Stimulated activated CD8-positive, alpha-beta memory T cell treated with anti-CD3 and anti-CD28 coated beads, Interleukin-2, amount 100 ng/mL, for 1 hour (primary cell): ENCODE measurements at places on chromosomes 7 and 10.

- DNase-seq = no peak
These were observed 226.3 kb downstream of the AHR start for GRCh38 chr7:17524746-17525145.

GRCh38 chr7:155656891-155657290, 12.4 kb downstream of the RBM33 start:
- no peak for DNase-seq

- no peak for DNase-seq
These were observed 358.2 kb upstream of the IGFBP3 start for GRCh38 chr7:46279290-46279689.

GRCh38 chr7:4692055-4692454, 10.0 kb downstream of the FOXK1 start:
- DNase-seq = no peak

GRCh38 chr7:19305698-19306097, 160.5 kb upstream of the FERD3L start:
- DNase-seq = no peak

DNA sequence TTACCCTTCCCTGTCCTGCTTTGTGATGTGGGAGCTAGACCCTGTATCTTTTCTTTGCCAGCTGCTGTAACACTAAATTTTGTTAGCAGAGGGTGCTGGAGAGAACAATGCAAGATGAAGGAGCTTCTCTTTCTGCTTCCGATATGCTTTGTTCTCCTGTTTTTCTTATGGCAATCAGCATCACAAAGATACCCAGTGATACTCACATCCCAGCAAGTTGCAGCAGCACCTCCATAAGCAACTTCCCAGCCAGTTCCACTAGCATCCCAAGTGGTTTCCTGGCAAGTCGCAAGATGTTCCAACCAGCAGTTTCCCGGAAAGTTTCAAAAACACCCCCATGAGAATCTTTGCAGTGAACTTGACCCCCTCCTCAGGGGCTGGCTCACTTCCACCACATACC, 148.6 kb downstream of the IMMP2L start:
- DNase-seq = no peak

- DNase-seq = no peak
These were observed 279.5 kb downstream of the CELF2 start for GRCh38 chr10:11297136-11297535.

DNA sequence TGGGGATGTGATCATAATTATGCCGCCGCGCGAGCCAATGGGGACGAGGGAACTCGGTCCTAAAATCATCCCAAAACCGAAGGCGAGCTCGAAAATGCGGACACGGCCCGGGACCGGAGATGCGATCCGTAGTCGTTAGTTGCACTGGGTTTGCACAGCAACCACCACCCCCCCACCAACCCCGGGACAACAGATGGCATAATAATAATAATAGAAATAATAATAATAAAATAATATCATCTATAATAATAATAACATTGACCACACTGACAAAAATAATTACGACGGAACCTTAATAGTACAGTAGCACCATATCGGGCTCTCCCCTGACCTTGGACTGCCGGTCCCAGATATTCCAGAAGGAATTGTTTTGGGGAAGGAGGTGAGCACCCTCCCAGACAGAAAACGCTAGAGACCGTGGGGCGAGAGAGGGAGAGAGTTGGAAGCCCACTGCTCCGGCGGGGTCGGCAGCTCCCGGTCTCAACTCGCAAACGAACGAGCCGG, 1.1 kb upstream of the EMX2 start:
- no peak for DNase-seq

DNA sequence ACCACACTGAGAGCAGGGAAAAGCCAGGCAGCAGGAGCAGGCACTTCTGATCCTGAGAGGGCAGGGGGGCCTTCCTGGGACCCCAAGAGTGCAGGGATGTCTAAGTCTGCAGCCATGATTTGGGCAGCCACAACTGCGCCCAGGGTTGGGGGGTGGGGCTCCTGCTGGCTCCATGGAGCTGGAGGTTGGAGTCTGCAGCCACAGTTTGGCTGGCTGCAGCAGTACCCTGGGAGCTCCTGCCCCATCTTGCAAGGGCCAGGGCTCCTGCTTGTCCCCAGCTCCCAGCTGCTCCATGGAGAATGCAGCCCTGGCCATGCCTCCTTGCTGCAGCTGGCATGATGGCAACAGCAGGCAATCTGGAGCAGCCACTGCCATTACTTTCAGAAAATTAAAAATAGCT, 679.7 kb upstream of the LRRTM3 start:
- no peak for DNase-seq

- no peak for DNase-seq
These were observed 10.5 kb downstream of the KAT6B start for GRCh38 chr10:74836877-74837276.

- DNase-seq = no peak
These were observed 558.9 kb downstream of the REEP3 start for GRCh38 chr10:64080071-64080470.

GRCh38 chr10:110023785-110024465, 16.1 kb downstream of the ADD3 start:
- DNase-seq = no peak

DNA sequence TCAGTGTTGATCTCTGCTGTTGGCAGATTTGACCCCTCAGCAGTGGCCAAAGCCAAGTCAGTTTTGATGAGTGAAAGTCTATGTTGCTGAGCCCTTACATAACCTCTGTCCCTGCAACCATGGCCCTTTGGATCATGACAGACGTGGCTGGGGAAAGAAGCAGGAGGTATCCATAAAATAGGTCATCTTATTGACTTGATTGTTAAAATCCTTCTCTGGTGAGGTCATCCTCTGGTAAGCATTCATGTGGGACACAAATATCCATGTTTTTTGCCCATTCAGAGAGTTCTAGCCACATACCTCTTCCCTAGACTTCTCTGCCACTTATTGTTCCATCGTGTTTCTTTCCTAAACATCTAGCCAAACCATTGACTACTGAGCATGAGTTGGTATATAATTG, 251.9 kb upstream of the PTER start:
- no peak for DNase-seq

DNA sequence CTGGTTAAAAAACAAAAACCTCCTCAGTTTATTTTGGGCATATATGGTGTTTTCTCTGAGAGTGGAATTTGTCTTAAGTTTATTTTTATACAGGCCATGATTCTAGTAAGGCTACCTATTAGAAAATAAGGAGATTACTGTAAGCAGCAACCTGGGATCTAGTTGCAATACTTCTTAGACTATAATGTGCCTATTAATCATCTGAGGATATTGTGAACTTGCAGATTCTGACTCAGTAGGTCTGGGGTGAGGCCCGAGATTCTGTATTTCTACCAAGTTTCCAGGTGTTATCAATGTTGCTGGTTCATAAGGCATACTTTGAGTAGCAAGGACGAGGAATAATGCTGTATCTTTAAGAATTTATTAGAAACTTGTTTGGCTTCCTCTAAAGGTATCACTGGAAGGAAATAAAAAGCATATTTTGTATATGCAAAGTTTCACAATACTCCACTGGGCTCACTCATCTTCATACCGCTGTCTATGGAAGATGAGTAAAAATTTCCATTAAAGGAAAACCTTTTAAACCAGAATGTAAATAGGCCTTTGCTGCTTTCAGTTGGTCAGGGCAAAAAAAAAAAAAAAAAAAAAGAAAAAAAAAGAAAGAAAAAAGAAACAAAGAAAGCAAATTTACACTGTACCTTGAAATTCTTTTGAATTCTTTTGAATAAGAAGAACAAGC, 105.8 kb downstream of the BMPER start:
- no peak for DNase-seq

- DNase-seq = no peak
These were observed 41.3 kb downstream of the LDB3 start for GRCh38 chr10:86709396-86710185.

DNA sequence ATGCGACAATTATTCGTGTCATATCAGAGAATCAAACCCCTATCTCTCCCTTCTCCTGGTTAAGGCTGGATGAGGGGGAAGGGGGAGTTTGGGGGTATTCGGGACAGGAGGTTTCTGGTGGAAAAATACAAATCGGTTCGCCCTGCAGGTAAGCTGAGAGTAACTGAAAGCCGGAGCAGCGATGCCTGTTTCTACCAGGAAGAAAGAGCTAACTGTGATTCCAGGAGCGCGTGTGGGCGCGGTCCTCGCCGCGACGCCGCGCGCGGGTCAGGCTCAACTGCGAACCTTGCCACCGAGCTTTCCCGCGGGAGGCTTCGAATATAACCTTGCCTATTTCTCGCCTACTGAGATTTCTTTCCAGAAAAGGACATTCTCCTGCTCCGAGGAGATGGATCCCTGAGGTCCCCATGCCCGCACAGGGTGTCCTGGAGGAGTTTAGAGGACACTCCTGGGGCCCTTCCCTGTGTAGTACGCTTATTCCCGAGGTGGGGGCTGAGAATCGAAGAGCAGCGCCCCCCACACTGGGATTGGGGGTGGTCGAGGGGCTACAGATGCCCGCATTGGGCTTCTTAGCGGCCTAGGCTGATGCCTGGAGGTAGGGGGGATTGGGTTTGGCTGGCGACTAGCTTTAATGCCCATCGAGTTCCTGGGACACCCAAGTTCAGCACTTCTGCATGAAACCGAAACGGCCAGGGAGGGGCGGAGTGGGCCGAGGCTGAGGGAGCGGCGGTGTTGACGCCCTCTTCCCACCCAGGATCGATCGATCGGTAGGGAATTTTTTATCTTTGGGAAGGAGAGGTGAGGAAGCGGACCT, 13.0 kb upstream of the DLX6 start:
- no peak for DNase-seq

GRCh38 chr10:67438605-67439304, 257.2 kb downstream of the CTNNA3 start:
- DNase-seq = no peak

DNA sequence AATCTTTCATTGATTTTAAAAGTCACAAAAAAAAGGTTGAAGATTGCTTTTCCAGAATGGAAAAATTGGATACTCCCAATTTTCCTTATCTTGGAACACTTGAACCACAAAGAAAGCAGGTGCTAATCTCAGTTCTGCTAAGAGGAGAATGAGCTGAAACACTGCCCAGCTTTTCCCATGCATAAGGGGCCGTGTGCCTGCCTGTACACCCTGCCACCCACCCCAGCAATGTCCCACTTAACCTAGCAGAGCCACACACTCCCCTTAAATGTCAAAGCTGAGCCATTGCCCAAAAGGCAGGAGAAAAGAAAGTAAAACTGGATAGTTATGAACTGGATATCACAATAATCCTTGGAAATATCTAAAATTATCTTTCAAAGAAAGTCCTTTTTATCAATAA, 13.4 kb downstream of the PDE1C start:
- no peak for DNase-seq

- DNase-seq = no peak
These were observed 56.0 kb upstream of the BAIAP2L1 start for GRCh38 chr7:98456866-98457265.

GRCh38 chr10:117165538-117166417, 27.7 kb upstream of the VAX1 start:
- no peak for DNase-seq

DNA sequence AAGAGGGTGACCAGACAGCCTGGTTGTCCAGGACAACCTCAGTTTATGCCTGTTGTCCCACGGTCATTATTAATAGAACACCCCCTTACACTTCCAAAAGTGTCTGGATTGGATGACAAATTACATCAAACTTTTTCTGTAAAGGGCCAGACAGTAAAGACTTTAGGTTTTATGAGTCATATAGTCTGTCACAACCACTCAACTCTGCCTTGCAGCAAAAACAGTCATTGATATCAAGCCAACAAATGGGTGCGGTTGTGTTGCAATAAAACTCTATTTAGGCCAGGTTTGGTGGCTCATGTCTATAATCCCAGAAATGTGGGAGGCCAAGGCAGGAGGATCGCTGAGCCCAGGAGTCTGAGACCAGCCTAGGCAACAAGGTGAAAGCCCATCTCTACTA, 66.7 kb upstream of the ATP6V0A4 start:
- DNase-seq = no peak

GRCh38 chr7:137692399-137692798, 154.4 kb downstream of the DGKI start:
- no peak for DNase-seq

- DNase-seq = no peak
These were observed 55.5 kb downstream of the VTI1A start for GRCh38 chr10:112502536-112502935.

GRCh38 chr10:84026821-84027257, 112.5 kb upstream of the GHITM start:
- DNase-seq = no peak

DNA sequence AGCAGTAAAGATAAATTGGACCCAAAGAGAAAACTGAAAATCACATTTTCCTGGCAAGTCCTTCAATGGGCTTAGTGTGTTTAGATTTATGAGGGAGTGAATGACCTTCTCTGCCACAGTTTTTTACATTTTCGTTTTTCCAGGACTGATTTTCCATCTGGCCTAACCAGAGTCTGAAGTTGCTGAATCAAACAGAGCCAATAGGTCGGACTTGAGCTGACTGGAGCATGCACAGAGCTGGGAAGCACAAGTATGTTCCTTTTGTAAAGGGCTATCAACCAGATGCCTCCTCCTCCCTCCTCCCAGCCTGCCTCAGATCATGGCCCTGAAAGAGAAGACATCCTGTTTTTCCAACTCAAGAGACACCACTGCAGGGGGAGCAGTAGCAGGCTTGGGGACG, 126.0 kb upstream of the ANKRD1 start:
- no peak for DNase-seq

- no peak for DNase-seq
These were observed 8.3 kb upstream of the FAM133B start for GRCh38 chr7:92598310-92598981.

GRCh38 chr7:44378744-44379143, 53.4 kb upstream of the CAMK2B start:
- DNase-seq = no peak

- no peak for DNase-seq
These were observed 240.8 kb downstream of the KIF20B start for GRCh38 chr10:89942217-89942616.

DNA sequence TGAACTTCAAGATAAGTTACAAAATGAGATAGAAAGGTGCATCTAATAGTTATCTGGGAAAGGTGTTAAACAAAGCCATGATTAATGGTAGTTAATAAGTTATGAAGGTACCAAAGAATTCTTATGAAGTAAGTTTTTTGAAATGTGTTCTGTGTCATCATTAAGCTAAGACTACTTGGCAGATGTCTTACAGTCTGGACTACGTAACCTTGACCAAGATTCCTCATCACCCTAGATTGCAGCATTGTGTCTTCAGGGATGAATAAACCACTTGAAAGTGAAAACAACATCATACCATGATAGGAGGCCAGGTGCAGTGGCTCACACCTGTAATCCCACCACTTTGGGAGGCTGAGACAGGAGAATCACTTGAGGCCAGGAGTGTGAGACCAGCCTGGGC, 48.2 kb downstream of the GOT1 start:
- no peak for DNase-seq

- DNase-seq = no peak
These were observed 395.6 kb downstream of the CALN1 start for GRCh38 chr7:72016574-72016973.

GRCh38 chr10:89419548-89419947, 5.2 kb downstream of the IFIT5 start:
- no peak for DNase-seq

GRCh38 chr7:29122081-29122480, 24.3 kb downstream of the CPVL start:
- no peak for DNase-seq
